ENCODE measurements at places on chromosomes 1 and 21.

DNA sequence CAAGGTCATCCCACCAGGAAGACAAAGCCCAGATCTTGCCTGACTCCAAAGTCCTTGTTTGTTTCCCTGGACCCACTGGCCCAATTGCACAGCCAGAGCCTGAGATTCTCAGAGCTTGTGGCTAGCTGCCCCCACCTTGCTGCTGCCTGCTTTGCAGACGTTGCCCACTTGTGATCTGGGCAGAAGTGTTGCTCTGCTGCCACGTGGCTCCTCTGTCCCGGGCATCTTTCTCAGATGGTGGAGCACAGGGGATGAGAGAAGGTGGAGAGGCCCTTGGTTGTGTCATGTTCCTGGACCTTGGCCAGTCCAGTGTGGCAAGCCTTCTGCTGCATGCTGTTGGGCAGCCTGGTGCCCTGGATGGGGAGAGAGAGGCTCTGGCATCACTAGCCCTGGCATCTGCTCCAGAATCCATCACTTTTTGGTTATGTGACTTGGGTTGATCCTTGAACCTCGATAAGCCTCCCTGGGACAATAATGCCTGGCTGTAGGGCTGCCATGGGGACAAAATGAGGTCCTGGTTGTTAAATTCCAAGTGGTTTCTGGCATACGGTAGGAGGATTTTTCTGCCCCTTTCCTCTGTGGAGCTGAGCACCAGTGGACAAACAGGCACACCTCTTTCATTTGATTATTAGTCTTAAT is 1.5 kb upstream of the NR0B2 start:
- DNase-seq = no peak

- DNase-seq = no peak
These were observed 37.4 kb upstream of the SLC35F3 start for GRCh38 chr1:233867028-233867427.

- DNase-seq = no peak
These were observed at the start of gene SHCBP1L for GRCh38 chr1:182952677-182953444. Gene SHCBP1L, minus strand, starts transcription at chr1:182953166. Its CDS starts 33 bp downstream, at chr1:182953133.

DNA sequence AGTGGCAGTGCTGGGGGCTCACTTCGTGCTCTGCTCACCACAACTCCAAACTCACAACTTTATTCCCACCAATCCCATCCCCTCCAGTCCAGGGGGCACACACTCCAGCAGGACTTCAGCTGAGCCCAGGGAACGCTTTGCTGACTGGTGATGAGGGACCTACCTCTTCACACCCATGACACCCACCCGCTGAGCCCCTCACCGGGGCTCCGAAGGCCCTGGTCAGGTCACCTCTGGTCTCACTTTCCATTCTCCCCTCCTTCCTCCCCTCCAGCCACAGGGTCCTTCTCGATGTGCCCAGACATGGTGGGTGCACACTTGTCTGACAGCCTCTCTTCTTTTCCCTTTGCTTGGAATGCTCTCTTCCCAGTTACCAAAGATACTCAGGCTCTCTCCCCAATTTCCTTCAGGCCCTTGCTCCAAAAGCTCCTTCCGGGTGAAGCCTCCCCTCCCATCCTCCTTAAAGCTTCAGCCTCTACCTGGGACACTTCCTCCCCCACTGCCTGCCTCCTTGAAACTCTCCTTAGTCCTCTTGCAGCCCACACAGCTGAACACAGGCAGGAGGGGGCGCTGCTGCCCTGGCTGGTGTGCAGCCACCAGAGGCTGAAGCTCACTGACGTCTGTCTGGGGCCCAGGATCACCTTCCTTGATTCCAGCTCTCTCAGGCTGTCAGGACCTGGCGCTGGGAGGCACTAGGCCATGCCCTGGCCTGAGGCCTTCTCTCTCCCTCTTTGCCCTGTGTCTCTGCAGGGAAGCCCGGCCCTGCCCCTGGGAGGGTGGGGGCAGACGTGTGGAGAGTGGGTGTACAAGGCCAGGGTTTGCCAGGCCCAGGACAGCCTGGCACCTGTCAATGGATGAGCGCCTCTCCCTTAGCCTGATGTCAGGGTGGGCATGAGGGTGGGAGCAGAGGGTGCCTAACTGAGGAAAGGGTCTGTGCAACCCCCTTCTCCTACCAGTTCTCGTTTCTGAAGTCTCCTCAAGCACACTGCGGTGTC is 1.6 kb downstream of the KCNE1 start:
- DNase-seq = no peak

DNA sequence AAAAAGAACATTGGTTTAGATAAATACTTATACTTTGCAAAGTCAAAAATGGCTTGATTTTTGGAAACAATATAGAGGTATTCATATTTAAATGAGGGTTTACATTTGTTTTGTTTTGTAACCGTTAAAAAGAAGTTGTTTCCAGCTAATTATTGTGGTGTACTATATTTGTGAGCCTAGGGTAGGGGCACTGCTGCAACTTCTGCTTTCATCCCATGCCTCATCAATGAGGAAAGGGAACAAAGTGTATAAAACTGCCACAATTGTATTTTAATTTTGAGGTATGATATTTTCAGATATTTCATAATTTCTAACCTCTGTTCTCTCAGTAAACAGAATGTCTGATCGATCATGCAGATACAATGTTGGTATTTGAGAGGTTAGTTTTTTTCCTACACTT is 65.3 kb upstream of the SAMD13 start:
- no peak for DNase-seq

GRCh38 chr1:38962560-38962959 is 20.9 kb upstream of the RHBDL2 start:
- no peak for DNase-seq

- no peak for DNase-seq
These were observed 46.2 kb upstream of the ZC3H11B start for GRCh38 chr1:219659005-219659600.

DNA sequence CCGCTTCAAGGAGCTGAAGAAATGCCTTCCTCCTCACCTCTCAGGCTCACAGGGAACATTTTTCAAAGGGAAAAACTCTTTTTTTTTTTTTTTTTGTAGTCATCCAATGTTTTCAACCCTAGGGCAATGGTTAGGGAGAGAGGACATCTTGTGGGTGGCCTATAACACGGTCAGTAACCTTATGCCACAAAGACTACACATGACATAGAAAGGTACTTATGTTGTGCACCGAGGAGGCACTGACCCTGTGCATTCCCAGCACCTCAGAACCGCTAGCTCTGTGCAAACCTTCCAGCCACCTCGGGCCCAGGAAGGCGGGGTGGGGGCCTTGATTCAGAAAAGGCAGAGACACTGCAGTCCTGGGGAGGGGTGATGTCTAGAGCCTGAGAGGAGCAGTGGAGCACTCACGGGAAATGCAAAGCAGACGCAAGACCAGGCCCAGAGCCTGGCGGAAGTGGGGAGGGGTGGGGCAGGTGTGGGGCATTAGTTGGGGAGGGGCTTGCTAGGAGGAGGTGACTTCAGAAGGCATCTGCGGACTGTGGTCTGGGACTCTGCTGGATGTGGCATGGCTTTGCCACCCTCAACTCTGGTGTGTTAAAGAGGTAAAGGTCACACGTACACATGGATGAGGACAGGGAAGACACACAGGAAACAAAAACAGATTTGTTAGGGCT is 68.6 kb downstream of the MDM4 start:
- no peak for DNase-seq

DNA sequence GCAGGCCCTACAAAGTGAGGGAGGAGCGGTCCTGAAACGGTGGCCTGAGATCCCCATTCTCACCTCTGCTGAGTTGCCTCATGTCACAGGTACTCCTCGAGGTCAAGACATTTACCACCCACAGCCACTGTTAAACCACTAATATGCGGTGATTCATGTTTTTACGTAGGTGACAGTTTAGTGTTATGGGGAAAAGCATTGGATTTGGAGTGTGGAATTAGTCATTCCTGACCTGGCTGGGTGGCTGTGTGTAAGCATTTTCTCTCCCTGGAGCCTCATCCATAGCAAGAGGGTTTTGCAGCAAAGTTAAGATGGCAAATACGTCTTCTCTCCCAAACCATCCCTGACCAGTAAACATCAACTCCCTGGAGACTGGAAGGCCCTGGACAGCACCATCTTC is 57.8 kb upstream of the KCNJ6 start:
- no peak for DNase-seq

DNA sequence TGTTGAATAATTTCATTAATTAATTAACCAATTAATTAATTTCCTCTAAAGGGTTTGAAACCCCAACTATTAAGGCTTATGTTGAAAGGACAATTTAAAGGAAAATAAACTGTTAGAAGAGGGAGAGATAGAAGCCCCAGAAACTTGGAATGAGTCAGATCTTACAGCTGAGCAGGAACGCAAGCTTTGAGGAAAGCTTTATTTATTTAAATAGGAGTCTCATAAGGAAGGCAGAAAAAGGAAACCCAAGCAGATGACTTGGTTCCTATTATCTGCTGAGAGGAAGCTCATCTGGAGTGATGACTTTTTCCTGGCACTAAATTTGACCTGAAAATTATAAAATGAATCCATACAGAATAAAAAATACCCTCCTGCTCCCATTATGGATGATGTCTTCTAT is 105.1 kb downstream of the ROR1 start:
- no peak for DNase-seq

GRCh38 chr1:167716000-167716271 is 5.8 kb upstream of the MPZL1 start:
- no peak for DNase-seq

GRCh38 chr21:21898801-21899200 is 900.6 kb downstream of the NCAM2 start:
- no peak for DNase-seq

DNA sequence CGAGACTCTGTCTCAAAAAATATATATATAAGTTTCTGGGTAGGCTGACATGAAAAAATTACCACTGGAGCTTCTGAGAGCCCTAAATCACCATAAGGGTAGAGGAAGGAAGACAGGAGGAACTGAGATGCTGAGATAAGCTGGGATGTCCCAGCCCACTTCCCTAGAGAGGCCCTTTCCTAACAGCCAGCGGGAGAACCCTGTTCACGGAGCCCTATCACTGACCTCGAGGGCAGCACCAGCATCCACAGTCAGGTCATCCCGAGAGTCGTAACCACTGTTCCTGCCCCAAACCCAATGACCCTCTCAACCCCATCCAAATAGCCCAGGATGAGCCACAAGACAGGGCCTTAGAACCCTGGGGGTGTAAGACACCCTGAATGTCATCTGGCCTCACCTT is 77.5 kb downstream of the CD34 start:
- DNase-seq = no peak

DNA sequence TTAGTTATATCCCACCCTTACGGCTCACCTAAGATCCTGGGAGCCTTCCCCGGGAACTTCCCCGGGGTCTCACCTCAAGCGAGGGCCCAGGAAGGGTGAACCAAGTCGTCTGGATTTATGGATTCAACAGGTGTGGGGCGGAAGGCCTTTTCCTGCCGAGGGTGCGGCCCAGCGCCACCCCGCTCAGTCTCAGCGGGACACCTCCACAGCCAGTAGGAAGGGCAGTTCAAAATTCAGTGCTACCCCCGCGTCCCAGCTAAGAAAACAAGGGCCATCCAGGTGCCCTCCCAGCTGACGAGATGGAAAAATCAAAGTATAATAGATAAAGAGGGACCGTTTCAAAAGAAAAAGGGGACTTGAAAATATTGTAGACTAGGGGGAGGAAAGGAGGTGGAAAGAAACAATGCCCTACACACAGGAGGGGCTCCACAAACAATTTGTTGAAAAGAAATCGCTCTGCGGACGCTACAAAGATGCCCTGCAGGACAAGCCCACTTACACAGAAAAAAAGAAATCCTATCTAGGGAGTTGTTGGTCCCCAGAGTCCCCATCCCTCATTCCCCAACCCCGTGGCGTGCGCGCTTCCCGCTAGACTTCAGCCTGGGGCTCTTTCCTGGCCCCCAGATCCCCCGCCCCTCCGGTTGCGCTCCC is 1.3 kb downstream of the SLC2A1 start:
- DNase-seq = no peak

DNA sequence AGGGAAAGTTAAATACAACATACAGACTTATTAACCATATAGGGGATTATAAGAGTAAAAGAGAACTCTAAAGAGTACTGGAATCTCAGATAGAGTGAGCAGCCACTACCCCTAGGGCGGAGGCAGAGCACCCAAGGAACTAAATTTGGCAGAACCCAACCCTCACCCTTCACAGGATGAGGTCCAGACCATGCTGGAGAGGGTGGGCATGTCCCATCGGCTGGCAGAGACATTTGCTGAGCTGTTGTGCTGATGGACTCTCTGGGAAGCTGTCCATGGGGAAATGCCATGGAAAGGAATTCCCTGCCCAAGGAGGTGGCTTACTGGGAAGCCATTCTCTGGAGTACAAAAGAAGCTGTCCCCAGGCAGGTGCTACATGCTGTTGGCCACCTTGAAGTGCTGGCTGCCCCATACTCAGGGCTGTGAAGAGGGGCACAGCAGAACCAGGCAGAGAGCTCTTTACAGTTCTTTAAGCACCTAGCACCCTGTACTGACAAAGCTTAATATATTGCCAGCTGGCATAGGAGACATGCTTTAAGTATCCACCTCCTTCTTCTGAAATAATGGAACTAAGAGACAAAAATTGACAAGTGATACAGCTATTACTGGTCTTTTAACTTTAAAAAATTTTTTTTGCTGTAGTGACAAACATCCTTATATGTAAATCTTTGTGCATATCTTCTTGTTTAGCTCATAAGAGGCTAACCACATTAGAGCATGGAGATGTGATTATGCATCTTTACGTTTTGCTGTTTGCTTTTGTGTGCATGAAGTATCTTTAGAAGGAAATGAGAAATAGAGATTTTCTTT is 29.6 kb downstream of the TSNAX start:
- DNase-seq = no peak

DNA sequence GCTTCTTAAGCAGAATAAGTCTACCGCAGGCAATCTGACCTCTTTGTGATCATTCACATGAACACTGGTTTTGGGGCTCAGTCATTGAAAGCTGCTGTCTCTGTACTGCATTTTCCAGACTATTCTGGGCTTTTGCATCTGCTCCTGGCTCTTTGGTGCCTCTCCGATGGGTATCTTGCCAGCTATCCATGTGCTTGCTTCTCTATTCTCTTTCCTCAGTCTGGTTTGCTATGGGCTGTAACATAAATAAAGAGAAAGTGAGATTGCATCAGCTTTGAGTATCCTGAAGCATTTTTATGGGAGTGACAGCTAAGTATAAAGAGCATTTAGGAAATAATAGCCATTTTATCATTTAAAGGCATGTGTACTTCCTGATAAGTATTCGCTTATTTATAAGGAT is 70.7 kb downstream of the C1orf21 start:
- no peak for DNase-seq

DNA sequence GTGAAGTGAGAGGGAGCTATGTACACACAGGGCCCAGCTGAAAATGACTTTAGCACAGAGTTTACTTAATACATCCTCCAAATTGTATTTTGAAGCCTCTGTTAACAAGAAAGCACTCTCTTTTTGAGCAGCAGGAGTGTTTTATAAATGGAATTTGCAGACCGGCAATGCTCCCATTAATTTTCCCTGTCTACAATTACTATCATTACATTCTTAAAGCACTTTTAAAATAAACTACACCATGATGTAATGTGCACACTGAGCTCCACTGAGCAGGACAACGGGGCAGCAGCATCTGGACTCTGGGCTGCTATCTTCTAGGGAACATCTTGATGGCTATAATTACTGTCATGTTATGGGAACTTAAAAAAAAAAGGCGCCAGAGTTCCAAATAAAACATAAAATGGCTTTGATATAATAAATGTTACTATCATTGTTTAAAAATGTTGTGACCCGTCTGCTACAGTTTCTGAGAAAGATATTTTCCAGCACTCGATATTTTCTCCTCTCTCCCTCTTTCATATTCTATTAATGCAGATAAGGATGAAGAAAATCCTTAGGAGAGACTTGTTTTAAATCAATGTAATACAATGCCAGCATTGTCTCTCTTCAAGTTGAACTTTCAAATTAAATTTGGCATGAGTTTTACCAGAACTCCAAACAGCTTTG is 150.9 kb downstream of the HLX start:
- DNase-seq = no peak

GRCh38 chr1:228830954-228831481 is 95.7 kb downstream of the RHOU start:
- DNase-seq = no peak

- DNase-seq = no peak
These were observed 40.9 kb upstream of the RALGPS2 start for GRCh38 chr1:178684111-178684510.
